ENCODE measurements at places on chromosomes 2 and 18.

- no peak for DNase-seq
Measured at GRCh38 chr18:74914052-74914591, 294.8 kb downstream of the PTGR3 start.

GRCh38 chr2:133641942-133642725, 73.9 kb upstream of the NCKAP5 start:
- DNase-seq: no peak

- no peak for DNase-seq
Measured at GRCh38 chr2:119879502-119879901, 119.8 kb downstream of the PTPN4 start.

GRCh38 chr2:64376926-64377325, 77.0 kb upstream of the LGALSL start:
- DNase-seq: no peak

DNA sequence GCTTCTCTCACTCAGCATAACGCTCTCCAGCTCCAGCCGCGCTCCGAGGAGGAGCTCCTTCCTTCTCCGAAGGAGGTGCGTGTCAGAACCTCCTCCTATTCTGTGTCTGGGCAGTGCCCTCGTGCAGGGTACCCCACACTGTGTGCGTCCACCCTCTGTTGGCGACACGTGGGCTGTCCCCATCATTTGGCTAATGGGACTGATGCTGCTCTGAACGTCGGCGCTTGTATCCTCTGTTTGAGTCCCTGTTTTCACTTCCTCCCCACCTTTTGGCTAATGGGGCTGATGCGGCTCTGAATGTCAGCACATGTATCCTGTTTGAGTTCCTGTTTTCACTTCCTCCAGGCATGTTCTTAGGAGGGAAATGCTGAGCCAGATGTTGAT, 22.2 kb downstream of the KCNG2 start:
- DNase-seq: no peak

GRCh38 chr2:241308267-241308666, 7.2 kb downstream of the HDLBP start:
- no peak for DNase-seq

- no peak for DNase-seq
Measured at GRCh38 chr2:101087638-101088037, 63.5 kb downstream of the TBC1D8 start.

- DNase-seq: no peak
Measured at GRCh38 chr2:75498907-75499306, 61.8 kb downstream of the EVA1A start.

DNA sequence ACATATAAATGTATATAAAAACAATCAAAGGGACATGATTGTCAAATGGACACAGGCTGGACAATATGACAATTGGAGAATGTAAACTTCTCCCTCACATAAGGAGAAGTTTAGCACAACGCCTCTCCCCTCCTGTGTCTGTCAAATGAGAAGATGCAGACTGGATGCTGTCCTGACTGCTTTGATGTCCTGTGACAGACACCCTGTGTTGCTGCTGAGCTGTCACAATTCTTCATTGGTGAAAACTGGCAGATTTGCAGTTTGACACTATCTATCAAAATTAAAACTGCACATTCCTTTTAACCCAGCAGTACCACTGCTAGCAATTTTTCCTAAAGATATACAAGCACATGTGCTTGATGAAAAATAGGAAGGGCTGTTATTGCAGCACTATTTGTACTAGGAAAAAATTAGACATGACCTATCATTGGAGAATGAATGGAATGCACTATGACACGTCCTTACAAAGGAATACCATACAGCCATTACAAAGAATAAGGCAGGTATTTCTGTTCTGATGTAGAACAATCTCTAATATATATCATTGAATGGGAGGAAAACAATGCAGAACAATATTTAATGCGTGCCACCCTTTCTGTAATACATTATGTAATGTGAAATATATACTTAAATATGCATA, 12.4 kb downstream of the DPYSL5 start:
- DNase-seq: no peak

- DNase-seq: peak; percentile 93
Measured at GRCh38 chr2:233413559-233414272, 59.4 kb downstream of the DGKD start.

GRCh38 chr2:176081837-176082524, 1.8 kb downstream of the EVX2 start:
- peak; percentile 83 for DNase-seq

- peak; percentile 66 for DNase-seq
Measured at GRCh38 chr2:190627448-190628412, 21.2 kb upstream of the NAB1 start.

- DNase-seq: no peak
Measured at GRCh38 chr2:140465301-140465700, 1665.5 kb downstream of the LRP1B start.

GRCh38 chr2:195313962-195314361, 343.1 kb upstream of the SLC39A10 start:
- DNase-seq: no peak

DNA sequence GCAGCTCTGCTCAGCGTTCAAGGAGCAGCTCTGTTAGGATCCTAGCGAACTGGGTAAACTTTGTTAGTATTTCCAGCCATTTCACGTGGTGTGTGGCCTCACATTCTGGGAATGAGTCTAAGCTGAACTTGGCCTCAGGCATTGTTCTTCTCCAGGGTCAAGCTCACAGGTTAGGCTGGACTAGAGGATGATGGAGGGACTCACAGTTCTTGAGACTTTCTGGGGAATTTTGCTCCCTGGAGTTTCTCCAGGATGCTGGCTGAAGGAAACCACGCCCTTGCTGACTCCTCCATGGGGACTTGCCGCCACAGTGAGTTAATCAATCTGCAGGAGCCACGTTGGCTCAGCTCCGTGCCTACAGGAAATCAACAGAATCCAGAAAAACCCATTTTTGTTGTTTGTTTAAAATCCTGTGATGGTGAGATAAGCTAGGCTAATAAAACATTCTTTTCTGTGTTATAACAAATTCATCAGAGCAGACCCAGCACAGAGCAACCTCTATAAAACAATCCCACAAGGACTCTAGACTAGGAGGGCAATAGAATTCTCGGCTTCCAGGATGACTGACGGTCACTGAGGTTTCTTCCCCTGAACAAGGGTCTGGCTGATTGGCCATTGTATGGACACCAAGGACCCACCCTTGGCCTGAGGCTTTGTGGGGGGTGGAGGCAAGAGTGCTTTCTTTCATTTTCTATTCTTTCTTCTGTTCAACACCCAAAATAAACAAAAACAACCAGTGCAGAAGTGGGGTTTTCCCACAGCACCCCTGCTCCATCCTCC, 12.6 kb downstream of the CNDP1 start:
- no peak for DNase-seq

- no peak for DNase-seq
Measured at GRCh38 chr2:68723181-68723580, 11.4 kb upstream of the ARHGAP25 start.

GRCh38 chr18:13276530-13277520, 58.3 kb downstream of the LDLRAD4 start:
- DNase-seq: no peak

DNA sequence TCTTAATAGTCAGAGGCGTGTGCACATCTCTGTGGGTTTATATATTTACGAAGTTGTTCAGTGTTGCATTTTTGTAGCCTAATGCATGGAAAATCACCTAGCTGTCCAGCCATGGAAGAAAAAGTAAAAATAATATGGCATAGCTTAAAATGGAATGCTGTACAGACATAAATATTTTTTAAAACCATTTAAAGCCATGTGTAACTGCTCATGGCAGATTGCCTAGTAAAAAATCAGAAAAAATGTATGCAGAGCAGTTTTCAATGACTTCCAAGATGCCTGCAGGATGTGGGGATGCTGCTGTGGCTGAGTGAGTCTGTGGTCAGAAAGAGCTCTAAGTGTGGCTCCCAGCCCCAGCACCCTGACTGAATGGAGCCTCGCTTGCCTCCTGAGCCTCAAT, 64.8 kb upstream of the ALKAL2 start:
- DNase-seq: no peak

DNA sequence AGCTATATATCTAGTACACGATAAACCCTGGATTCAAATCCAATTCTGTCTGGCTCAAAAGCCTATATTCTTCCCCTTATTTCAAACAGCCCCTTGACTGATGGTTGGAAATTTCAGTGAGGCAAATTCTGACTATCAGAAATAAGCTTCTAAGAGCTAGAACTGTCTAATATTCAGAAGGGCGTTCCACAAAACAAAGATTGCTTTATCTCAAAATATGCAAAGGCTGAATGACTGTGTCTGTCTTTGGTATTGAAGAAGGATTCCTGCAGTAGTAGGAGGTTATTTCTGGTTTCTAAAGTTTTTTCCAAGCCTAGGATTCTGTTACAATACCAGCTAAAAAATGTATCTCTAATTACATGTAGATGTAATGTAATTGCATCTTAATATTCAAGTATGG, 31.1 kb downstream of the DRC1 start:
- DNase-seq: no peak

DNA sequence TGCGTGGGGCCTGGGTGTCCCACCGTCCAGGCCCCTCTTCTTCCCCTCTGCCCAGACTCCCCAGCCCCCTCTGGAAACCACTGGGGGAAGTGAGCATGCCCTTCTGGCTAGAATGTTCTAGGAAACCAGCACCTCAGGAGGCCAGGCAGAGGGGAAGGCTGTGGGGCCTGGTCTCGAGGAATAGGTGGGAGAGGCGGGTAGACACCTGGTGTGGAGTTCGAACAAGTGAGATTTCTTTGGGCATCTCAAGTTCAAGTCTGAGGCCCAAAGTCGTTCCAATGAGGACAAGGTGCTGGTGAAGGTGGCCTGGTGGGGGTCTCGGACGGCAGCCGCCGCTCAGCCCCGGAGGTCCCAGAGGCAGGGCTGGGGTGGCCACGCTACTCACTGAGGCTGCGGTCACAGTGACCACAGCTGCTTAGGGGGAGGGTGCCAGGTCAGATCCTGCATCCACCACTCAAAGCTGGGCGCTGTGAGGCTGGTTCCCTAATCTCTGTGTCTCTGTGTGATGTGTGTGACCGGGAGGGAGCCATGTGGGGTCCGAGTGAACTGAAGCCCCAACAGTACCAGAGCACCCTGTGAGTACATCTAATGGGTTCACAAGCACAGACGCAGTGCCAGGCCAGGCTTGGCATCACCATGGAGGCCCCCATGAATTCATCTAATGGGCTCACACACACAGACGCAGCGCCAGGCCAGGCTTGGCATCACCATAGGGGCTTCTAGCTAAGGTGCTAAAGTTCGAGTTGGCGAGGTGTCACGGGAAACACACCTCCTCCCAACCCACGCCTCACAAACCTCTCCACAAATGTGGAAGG, 26.5 kb upstream of the PXDN start:
- DNase-seq: no peak

GRCh38 chr2:174618179-174618578, 20.6 kb upstream of the WIPF1 start:
- no peak for DNase-seq

- DNase-seq: peak; percentile 82
Measured at GRCh38 chr2:65746931-65747675, 314.7 kb upstream of the SPRED2 start.

GRCh38 chr2:124450481-124450880, 425.4 kb downstream of the CNTNAP5 start:
- DNase-seq: no peak

DNA sequence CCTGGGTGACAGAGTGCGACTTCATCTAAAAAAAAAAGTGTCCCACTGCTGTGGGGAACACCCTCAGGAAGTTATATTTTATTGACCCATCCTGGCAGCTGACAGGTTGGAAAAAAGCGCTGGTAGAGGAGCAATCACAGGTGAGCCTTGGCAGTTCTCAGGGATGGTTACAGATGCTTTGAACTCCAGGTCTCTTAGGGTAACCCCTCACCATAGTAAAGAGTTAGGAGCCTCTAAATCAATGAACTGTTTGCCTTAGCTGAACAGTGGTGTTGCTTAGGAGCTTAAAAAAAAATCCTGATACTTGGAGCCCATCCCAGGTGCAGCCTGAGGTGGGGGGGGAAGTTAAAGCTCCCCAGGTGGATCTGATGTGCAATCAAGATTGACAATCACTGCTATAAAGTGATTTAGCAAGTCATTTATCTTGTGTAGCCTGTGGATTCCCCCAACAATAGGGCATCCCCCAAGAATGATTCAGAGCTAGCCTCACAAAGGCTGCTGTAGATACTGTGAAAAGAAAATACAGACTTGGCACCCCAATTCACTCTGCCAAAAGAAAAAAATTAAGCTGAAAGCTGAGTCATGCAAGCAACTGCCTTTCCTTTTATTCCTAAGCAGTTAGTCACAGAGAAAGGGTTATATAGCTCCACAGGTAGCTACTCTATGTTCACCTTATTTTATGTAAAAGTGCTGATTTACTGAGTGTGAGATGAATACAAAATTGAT, 14.8 kb downstream of the SLC16A14 start:
- DNase-seq: no peak

DNA sequence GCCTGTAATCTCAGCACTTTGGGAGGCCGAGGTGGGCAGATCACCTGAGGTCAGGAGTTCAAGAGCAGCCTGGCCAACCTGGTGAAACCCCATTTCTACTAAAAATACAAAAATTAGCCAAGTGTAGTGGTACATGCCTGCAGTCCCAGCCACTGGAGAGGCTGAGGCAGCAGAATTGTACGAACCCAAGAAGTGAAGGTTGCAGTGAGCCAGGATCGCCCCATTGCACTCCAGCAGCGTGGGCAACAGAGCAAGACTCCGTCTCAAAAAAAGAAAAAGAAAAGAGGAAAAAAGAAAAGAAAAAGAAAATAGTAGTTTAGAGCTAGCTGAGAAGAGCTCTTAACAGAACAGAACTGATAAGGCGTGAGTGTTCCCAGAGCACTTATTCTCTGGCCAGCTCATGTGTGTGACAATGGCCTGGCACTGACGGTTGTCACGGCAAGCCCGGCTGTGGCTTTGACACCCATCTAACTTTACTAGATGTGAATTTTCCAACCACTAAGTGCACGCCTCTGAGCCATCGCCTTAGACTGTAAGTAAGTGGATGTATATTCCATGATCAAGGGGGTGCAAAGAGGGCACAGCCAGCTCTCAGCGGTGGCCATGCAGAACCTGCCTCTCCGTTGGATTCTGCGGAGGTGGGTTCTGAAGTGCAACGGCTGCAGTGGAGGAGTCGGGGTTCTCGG, 80.0 kb downstream of the ZNF516 start:
- no peak for DNase-seq

DNA sequence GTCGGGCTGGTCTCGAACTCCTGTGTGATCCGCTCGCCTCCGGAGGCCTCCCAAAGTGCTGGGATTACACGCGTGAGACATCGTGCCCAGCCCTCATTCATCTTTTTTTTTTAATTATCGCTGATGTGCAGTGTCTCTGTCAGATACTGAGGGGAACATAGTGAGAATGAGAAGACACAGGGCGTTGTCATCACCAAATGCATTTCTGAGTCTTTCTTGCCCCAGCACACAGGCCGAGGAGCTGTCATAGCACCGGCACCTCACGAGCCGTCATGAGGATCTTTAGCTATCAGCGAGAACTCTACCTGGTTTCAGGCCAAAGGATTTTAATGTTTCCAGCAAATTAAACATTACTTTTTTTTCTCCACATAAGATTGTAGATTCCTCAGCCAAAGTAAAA, 548.0 kb upstream of the SOX11 start:
- no peak for DNase-seq

GRCh38 chr2:241137276-241138190, 11.7 kb downstream of the PASK start:
- no peak for DNase-seq

DNA sequence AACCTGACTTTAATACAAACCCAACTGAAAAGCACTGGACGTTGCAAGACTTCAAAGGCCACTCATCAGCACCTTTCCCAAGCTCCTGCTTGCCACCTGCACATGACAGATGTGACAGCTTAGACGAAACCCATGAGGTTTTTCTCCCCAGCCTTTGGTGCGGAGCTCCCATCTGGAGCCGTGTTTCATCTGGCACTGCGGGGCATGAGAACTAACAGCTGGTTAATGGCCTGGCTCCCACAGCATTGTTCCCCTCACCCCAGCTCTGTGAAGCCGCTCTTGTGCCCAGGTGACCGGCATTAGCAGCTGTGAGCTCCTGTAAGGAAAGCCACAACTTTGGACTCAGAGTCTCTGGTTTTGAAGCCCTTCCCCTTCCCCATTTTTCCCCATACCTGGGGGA, 50.9 kb downstream of the GALR1 start:
- DNase-seq: no peak
